Right ventricle myocardium inferior (tissue), 1 donor: ENCODE measurements at places on chromosomes 2 and 18. TPM values are rescaled to one million over a fixed set of nuclear protein-coding genes. Genes with fewer than 3 reads are reported as not detected.
A peak's percentile ranks its signal among the peaks of the same experiment; 100 is the strongest.

- no peak for DNase-seq
These were observed 389.0 kb downstream of the SOX11 start for GRCh38 chr2:6080932-6081753.

- DNase-seq: no peak
These were observed 4.7 kb downstream of the ACVR1 start for GRCh38 chr2:157871415-157871814.

GRCh38 chr2:181781078-181781786, 100.9 kb upstream of the NEUROD1 start:
- no peak for DNase-seq

GRCh38 chr18:77108001-77108692, 24.4 kb downstream of the MBP start:
- no peak for DNase-seq

- no peak for DNase-seq
These were observed 32.8 kb downstream of the AQP12A start for GRCh38 chr2:240724431-240724830.

DNA sequence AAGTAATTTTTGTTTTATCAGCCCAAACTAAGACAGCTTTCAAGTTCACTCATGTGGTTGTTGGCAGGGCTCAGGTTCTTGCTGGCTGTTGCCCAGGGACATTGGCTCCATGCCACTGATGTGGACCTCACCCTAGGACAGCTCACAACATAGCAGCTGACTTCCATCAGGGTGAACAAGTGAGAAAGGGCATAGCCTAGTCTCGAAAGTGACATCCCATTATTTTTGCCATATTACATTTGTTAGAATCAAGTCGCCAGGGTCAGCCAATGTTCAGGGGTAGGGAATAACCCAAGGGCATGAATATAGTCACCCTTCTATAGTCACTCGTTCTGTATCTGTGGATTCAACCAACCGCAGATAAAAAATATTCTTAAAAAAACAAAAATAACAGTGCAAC, 10.7 kb upstream of the CWC22 start:
- no peak for DNase-seq

- DNase-seq: no peak
These were observed 467.3 kb downstream of the CMPK2 start for GRCh38 chr2:6398421-6398820.

DNA sequence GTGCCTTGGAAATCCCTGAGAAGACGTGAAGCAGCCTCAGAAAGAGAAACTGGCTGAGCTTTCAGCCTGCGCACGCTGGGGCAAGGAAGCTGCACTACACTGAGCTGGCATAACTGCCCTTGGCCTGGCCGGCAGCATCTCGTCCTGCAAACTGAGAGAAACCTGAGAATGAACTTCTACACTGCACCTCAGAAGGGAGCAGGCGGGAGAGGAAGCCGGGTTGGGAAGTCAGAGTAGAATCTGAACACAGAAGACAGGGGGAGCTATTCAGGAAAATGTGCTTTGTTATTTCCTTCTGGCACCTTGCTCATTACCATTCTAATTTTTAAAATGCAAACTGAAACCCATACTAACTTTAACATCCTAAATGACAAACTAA, 70.9 kb downstream of the ZEB2 start:
- DNase-seq: peak; percentile 64

DNA sequence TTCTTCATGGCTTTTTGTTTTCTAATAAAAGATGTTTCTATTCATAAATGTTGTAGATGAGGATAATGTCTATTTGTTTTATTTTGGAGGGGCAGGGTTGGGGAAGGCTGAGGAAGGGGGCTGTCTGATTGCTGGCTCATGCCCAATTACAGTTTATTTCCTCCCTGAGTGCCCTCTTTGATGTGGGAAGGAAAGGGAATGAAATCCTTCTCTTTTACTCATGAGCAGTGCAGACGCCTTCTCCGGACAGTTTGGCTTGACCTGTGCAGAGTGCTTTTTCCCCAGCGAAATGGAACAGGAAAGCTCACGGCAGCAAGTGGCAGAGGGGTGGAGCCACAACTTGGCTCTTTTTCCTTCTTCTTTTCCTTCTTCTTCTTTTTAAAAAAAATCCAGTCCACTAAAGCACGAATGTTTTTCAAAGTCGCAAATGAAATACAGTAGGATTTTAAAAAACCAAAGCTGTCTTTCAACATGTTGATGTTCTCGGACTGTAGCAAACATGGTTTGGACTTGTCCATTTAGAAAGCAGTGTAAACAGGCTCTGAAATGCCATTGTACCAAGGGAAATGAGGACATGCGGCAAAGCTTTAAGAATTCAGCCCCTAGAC, 34.5 kb downstream of the RAB31 start:
- DNase-seq: no peak

DNA sequence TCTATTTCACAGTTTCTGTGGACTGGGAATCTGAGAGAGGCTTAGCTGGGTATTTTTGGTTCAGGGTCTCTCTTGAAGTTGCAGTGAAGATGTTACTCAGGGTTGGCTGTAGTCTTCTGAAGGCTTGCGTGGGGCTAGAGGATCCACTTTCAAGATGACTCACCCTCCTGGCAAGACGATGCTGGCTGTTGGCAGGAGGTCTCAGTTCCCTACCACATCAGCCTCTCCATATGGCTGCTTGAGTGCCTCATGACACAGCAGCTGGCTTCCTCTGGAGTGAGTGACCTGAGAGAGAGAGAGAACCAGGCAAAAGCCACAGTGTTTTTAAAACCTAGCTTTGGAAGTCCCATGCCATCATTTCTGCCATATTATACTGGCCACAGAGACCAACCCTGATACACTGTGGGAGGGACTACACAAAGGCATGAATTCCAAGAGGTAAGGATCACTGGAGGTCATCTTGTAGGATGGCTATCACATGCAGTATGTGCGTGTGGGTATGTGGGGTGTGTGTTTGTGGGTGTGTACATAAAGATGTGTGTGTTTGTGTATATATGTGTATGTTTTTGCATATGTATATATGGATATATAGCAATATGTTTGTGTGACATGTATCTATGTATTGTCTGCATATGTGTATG, 25.1 kb downstream of the DNPEP start:
- no peak for DNase-seq

- DNase-seq: peak; percentile 69
These were observed 17.5 kb downstream of the STAT1 start for GRCh38 chr2:190996338-190996946.

DNA sequence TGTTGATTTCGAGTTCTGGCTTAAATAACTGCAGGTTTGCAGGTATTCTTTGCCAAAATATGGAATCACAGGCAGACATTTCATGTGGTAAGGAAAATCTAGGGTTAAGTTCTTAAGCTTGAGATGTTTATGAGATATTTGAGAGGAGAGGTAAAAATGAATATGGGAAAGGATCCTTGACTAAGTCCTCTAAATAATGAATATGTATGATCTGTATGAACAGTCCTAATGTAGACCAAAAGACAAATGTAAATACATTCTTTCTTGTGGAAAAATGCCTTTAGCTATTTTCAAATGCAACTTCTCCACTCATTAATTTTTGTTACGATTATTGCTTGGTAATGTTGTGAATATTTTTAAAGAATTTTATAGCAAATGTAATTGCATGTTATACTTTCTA, 1632.6 kb downstream of the SUCLG1 start:
- no peak for DNase-seq

GRCh38 chr2:113112441-113112840, 15.0 kb upstream of the IL1RN start:
- no peak for DNase-seq

GRCh38 chr18:40612356-40612755, 1342.7 kb upstream of the PIK3C3 start:
- DNase-seq: no peak

GRCh38 chr2:64325852-64326577, 127.9 kb upstream of the LGALSL start:
- no peak for DNase-seq

GRCh38 chr2:54143780-54144179, 28.4 kb downstream of the ACYP2 start:
- DNase-seq: no peak

- no peak for DNase-seq
These were observed 219.9 kb downstream of the EXOC6B start for GRCh38 chr2:72605836-72606442.

DNA sequence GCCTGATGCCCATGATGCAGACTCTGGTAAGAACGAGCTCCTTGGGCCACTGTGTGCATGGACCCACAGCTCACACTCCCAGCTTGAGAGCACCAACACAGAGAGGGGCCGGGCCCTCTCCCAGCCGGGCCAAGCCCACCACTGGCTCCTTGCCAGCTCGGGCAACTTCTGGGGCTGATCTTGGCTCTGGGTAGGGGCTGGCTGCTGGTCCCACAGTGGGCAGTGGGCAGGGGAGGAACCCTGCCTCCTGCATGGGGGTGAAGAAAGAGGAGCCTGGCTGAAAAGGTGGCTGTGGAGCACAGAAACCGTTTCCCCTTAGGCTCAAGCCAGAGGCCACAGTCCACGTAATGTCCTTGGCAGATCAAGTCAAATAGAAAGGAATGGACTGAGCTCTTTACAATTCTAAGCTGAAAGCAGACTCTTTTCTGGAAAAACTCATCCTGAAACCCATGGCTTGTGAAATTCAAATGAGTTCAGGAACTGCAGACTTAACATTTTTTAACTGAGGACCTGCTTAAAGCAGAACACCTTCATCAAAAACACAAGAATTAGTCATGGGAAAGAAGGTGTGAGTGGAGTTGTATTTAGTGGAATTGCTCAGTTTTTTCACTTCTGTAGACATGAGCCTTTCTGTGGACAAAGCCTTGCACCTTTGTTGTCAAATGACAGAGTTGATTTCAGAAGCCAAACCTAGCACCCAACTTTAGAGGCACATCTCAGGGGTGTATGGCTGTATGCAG, 104.9 kb downstream of the STPG4 start:
- no peak for DNase-seq

DNA sequence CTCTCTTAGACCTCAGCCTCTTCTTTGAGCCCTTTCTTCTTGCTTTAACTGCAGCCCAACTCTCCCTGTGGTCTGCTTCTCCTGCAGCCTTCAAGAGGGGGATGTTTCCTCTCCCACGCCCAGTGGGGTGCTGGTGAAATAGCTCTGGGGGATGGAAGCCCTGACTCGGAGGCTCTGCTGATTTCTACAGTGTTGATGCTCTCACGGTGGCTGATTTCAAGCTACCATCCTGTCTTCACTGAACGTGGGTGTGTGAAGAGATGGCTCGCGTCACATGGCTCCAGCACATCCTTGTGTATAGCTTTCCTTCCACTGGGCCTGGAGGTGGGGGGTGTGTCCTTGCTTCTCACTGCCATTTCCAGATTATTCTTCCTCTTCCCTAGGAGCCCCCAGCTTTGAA, 20.0 kb downstream of the MPP4 start:
- no peak for DNase-seq

GRCh38 chr2:239787538-239788050, 237.5 kb downstream of the NDUFA10 start:
- DNase-seq: no peak

GRCh38 chr2:131488306-131489205, 3.6 kb downstream of the MZT2A start:
- peak; percentile 77 for DNase-seq

DNA sequence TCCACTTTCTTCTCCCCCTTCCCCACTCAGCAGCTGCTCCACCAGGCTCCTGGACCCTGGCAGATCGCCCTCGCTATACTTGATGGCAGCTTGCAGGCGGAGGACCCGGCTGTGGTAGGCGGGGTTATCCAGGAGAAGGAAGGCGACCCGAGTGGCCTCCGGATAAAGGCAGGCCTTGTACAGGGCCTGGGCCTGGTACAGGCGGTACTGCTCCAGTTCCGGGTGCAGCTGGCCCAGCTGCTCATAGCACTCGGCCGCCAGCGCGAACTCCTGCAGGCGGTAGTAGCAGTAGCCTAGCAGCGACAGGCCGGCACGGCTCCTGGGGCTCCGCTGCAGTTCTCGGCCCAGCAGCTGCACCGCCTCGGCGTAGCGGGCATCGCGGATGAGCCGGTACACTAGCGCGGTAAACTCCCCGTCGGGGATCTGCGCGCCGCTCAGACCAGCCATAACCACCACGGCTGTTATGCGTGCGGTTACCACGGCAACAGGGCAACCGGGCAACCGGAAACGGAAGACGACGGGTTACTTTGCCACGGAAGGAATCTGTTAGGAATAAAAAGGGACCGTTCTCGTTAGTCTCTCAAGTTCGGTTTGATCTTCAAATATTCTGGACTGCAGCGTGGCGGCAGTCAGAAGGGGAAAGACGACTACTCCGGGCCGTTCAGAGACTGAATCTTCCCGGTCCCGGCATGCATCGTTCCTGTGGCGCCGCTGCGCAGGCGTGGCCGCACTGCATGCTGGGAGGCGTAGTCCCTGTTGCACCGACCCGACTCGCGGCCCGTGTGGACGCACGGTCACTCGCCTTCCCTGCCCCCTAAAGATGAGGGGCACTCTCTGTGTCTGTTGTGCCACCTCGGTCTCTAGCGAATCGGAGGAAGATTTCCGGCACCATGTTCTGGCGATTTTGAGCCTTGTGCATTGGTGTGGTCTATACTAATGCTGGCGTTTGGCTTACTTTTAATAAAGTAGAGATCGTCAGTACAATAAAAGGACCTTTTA, 226.0 kb downstream of the AGPS start:
- peak; percentile 97 for DNase-seq

DNA sequence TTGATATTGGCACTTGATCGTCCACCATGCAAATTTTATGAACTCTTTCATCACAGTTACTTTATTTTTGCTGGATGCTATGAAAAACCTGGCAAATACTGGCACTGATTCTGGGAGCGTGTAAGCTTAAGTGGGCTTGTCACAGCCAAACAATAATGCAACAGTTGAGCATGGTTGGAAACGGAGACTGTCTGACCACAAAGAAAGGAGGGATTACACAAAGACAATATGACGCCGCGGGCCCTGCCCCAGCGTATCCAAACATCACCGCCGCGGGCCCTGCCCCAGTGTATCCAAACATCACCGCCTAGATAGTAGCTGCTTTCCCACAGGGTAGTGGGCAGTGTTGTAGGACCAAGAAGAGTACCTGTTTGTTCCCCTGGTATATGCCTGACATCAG, 135.9 kb downstream of the PRPF40A start:
- no peak for DNase-seq

DNA sequence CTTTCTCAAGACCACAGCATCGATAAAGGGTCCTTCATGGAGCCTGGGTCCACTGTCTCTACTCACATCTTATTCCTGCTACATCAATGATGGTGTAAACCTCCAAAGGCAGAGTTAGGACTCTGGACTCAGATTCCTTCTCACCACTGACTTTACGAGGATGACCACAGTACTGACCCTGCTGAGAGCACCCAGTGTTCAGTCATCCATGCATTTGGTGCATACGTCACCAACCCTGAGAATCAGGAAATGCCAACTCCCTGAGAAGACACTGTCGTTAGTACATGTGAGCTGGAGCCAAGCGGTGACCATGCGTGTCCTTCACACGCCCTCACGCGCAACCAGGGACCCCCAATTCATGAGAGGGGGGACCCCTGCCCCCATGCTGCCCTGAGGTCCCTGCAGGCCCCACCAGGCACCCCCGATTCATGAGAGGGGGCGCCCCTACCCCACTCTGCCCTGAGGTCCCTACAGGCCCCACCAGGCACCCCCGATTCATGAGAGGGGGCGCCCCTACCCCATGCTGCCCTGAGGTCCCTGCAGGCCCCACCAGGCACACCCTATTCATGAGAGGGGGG, 178.4 kb upstream of the TPO start:
- DNase-seq: no peak

The MOGAT1 gene
- 0.38 TPM for total RNA-seq

The RGPD3 gene
- total RNA-seq: 0.16 TPM

The CLEC4F gene
- total RNA-seq: 0.22 TPM

The NPAS2 gene
- 38.0 TPM for total RNA-seq

The LTBP1 gene
- total RNA-seq: 90.4 TPM

The ITPRID2 gene
- total RNA-seq: 64.5 TPM

The SERPINB13 gene
- total RNA-seq: not detected

The RUFY4 gene
- not detected for total RNA-seq

The CLHC1 gene
- total RNA-seq: 6.7 TPM

The SLC14A1 gene
- total RNA-seq: 24.9 TPM
